Astrocyte (in vitro differentiated cells and primary cell): ENCODE measurements at places on chromosomes 13 and 19.
A peak's percentile ranks its signal among the peaks of the same experiment; 100 is the strongest.

GRCh38 chr19:10211061-10211460 is 16.3 kb upstream of the DNMT1 start:
- no peak for DNase-seq

- no peak for DNase-seq
These were observed 4.6 kb downstream of the IGFL4 start for GRCh38 chr19:46035986-46036743.

DNA sequence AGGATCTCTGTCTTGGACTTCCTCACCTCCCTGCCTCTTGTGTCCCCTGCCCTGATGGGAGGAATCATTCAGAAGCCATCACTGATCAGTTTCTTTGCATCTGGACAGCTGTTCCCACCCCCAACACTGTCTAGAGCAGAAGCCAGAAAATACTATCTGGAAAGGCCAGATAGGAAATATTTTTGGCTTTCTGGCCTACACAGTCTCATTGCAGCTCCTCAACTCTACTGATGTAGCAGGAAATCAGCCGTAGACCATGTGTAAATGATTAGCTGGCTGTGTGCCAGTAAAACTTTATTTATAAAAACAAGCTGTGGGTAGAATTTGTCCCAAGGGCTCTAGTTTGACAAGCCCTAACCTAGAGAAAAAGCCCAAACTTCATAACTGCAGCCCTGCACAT is 5.6 kb downstream of the SIGLEC7 start:
- DNase-seq: no peak

DNA sequence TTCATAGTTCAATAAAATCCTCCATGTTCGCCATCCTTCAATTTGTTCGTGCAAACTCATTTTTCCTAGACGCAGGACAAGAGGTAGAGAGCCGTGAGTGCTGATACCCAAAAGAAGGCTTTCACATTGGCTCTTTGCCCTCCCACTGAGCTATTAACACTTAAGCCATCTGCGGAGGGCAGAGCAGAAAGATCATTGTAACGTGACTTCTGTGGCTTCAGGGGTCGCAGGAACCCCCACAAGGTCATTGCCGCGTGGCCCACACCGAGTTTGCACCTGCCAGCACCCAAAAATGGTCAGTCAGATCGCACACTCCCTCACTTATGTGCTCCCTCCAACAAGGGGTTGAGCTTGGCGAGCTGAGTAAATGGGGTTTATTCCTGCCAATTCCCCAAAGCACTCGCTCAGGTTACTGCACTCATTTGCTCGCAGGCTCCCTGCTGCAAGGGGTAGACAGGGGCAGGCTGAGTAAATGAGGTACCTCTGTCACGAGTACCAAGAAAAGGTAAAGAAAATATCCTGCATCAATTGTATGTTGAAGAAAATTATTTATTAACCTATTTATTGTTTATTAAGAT is 144.1 kb downstream of the PRR20E start:
- DNase-seq: no peak

- no peak for DNase-seq
These were observed 42.1 kb upstream of the ATP12A start for GRCh38 chr13:24638096-24638495.

GRCh38 chr13:91661692-91662490 is 263.5 kb downstream of the GPC5 start:
- no peak for DNase-seq

DNA sequence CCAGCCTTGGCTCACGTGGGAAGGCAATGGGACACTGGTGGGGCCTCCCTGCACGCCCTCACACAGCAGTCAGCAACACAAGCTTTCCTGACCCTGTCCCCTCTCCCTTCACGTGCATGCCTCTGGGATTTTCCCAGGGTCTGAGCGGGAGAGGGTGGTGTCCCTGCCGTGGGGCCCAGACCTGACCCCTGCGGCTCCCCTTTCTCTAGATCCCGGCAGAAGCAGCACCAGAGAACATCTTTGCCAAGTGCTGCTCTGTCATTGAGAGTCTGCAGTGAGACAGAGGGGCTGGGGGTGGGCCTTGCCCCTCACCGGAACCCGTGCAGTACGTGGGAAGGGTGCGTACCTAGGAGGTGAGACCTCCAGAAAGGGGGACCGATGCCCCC is 12.6 kb downstream of the KHSRP start:
- DNase-seq: no peak

DNA sequence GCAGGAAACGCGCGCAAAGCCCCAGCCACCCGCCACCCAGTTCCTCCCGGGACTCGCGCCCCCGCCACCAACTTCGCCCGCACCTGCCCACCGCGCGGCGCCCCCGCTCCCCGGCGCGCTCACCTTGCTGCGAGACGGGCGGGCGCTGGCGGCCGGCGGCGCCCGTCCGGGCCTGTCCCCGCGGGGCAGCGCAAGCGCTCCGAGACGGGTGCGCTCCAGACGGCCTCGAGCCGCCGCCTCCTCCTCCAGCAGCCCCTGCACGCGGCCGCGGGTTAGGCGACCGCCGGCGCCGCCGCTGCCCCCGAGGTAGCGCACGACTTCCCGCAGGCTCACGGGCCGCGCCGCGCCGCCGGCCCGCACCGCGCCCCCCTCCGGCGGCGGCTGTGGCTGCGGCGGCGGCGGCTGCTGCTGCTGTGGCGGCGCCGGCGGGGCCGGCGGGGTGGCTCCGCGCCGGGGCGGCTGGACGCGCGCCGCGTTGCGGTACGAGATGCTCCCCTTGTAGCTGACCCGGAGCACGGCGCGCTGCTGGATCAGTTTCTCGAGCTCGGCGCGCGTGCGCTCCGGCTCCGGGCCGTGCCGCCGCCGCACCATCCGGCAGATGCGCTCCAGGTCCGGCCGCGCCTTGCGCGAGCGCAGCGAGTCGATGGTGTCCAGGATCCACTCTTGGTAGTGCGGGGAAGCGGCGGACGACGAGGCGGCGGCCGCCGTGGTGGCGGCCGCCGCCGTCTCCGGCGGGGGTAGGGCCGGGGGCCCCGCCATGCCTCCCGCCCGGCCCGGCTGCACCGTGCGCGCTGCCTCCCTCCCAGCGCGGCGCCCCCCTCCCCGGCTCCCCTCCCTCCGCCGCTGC is 666 bp downstream of the SAMD1 start:
- DNase-seq: peak; percentile 71

- peak; percentile 85 for DNase-seq
These were observed 15.3 kb downstream of the RAB3D start for GRCh38 chr19:11324079-11324661.

DNA sequence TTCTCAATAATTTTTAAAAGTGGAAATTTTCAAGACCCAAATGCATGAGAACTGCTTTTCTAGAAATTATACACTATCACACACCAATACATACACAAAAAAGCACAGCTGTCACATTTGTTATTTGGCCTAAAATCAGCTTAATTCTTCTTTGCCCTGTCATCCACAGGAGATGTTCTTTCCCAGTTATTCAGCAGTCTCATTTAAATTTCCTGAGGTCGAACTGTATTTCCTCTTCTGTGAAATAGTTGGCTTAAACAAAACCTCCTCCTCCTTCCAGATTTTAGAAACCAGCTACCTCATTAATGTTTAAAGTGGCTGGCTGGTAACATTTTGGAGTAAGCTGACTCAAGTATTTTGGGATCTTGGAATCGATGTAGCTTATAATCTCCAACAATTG is 39.1 kb downstream of the SMAD9 start:
- no peak for DNase-seq

GRCh38 chr19:12786141-12786870 is 5.0 kb upstream of the JUNB start:
- DNase-seq: no peak

DNA sequence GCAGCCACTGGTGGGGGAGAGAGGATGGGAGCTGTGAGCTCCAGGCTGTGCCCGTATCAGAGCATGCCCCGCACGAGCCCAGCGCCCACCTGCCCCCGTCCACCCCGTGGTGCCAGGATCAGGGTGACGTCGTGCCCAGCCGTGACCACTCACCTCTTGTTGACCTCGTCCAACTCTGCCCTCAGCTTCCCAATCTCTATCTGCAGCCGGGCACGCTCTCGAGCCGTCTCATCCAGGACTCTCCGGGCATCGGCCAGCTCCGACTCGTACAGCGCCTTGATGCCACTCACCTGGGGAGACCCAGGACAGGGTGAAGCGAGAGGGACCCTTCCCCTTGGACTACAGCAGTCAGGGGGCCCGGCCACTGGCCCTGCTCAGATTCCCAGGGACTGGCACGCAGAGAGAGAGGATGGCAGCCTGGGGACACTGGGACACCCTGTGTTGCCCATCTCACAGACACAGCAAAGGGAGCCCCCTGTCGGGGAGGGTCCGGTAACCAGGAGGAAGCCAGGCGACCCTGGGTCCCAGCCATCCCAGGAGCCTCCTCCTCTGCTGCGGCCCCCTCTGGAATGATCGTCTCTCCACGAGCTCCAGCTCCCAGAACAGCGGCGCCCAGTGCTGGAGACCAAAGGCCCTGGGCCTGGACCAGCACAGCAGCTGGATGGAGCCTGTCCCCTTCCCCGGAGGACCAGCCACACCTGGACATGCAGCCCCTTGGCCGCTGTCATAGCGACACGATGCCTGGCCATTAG is 12.3 kb downstream of the LMNB2 start:
- DNase-seq: no peak

DNA sequence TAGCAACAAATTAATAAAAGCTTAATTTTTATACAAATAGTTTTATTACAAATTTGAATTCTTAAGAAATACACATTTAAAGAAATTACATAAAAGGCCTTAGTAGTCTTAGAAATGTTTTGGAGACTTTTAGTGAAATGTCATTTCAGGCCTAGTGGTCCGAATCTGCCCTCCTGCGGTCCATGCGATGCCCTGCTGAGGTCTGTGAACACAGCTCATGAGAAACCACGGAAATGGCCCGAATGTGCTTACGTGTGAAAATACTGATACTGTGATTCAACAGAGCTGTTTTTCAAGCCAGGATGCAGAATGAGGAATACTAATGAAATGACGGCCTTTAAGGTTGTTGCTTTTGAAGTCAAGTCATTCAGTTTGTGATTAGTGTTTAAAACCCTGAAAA is 157.9 kb downstream of the COL4A1 start:
- peak; percentile 39 for DNase-seq

GRCh38 chr19:29662278-29662603 is 3.0 kb upstream of the PLEKHF1 start:
- no peak for DNase-seq

DNA sequence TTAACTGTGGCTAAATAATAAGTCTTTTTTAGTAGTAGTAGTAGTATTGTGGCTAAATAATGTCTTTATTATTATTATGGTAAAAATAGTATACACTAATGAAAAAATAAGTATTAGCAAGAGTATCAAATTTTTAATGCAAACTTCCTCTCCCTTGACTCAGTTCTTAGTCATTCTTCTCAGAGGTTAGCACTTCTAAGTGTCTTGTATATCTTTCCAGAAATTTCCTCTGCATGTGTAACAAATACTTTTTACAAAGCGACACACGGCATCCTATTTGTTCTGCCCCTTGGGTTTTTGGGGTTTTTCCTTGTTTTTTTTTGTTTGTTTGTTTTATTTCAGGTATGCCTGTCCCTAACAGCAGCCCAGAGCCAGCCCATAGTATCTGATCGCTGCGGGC is 20.9 kb downstream of the SIN3B start:
- DNase-seq: peak; percentile 50

- DNase-seq: no peak
These were observed 74.3 kb upstream of the ZNF43 start for GRCh38 chr19:21910318-21910717.

DNA sequence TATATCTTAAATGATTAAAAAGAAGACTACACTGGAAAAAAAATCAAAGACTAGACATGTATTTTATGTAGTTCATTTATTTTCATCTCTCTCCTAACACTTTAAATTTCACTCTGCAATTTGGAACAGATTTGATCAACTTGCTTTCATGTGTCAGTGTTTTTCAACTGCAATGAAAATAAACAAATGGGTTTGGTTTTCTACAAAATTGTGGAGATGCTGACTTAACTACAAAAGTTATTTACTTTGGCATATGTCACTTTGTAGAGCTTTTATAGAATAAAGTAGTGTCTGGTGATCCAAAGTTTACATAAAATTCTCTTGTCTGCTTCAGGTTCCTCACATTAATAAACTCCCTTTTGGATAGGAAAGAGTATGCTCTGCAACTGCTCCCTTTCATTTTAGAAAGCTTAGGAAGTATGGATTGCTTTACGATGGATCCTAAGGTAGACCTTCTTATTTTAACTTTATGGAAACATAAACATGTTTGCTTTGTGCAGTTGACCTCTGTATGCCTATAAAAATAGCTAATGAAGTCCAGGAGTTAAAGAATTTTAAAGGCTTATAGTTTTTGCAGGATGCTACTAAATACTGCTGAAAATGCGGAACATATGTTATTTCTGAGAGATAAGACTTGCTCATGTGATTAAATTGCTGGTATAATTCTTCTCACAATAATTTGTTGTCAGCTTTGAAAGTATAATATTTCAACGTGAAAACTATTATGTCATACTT is 815.9 kb downstream of the PCDH9 start:
- DNase-seq: no peak

- DNase-seq: no peak
These were observed 38.6 kb upstream of the TDRD3 start for GRCh38 chr13:60358453-60358852.
